ENCODE measurements at places on chromosomes 2 and 18. TPM values are rescaled to one million over a fixed set of nuclear protein-coding genes. Genes with fewer than 3 reads are reported as not detected.

GRCh38 chr2:146826388-146826787 is 1018.4 kb upstream of the ACVR2A start:
- no peaks in the 10 kb centered on the region for H3K27me3 ChIP-seq
- H3K27ac ChIP-seq, result no peak overlapping the region

- no peaks in the 10 kb centered on the region for H3K27me3 ChIP-seq
- no peak overlapping the region for H3K27ac ChIP-seq
- no peaks in the 10 kb centered on the region for H3K36me3 ChIP-seq
- no peak for DNase-seq
Observed at GRCh38 chr18:32761231-32761630, 11.6 kb downstream of the KLHL14 start.

Gene CSRNP3
- total RNA-seq, result 0.46 TPM

DNA sequence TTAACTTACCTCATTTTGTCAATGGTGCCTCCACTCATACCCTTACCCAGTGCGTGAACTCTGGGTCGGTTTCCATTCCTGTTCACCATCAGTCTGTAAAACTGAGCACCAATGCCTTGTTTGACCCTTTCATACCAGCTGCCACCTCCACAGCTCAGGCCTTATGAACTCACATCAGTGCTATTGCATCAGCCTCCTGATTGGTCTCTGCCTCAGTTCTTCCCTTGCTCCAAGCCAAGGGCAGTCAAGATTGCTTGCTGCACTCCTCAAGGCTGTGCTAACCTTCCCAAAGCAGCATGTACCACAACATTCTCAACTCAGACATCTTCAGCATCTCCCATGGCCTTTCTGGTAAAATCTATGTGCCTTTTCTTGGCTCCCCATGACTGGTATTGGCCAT is 9.3 kb downstream of the CD28 start:
- no peaks in the 10 kb centered on the region for H3K27me3 ChIP-seq
- H3K36me3 ChIP-seq, result no peaks in the 10 kb centered on the region

DNA sequence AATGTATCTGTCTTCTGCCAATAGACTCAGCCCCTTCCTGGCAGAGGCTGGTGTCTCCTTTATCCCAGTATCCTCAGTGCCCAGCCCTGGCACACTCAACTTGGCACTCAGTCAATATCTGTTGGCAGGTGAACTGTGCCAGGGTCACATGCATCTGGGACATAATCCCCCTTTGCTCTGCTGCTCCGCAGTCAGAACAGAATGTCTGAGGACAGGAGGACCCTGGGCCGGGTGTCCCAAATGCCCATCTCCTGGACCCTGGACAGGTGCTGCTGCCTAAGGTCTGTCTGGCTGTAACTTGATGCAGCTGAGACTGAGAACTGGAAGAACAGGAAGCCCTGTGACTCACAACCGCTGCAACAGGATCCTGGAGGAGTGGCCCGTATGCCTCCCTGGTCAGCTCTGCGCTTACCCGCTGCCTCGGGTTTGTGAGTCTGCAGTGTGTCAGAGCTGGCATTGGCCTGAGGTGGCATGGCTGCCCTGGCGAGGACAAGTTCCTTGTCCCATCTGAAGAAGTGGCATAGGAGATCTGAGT is 11.4 kb downstream of the HK2 start:
- DNase-seq, result peak; percentile 97
- no peaks in the 10 kb centered on the region for H3K36me3 ChIP-seq
- H3K27ac ChIP-seq, result peak overlapping the region; percentile 82
- H3K4me1 ChIP-seq, result peaks cover 46% of the 10 kb centered on the region
- H3K27me3 ChIP-seq, result no peaks in the 10 kb centered on the region

GRCh38 chr2:16745466-16745865 is 79.8 kb upstream of the CYRIA start:
- H3K4me3 ChIP-seq, result no peak overlapping the region
- no peak for DNase-seq
- no peaks in the 10 kb centered on the region for H3K36me3 ChIP-seq
- no peaks in the 10 kb centered on the region for H3K4me1 ChIP-seq
- H3K27ac ChIP-seq, result no peak overlapping the region

DNA sequence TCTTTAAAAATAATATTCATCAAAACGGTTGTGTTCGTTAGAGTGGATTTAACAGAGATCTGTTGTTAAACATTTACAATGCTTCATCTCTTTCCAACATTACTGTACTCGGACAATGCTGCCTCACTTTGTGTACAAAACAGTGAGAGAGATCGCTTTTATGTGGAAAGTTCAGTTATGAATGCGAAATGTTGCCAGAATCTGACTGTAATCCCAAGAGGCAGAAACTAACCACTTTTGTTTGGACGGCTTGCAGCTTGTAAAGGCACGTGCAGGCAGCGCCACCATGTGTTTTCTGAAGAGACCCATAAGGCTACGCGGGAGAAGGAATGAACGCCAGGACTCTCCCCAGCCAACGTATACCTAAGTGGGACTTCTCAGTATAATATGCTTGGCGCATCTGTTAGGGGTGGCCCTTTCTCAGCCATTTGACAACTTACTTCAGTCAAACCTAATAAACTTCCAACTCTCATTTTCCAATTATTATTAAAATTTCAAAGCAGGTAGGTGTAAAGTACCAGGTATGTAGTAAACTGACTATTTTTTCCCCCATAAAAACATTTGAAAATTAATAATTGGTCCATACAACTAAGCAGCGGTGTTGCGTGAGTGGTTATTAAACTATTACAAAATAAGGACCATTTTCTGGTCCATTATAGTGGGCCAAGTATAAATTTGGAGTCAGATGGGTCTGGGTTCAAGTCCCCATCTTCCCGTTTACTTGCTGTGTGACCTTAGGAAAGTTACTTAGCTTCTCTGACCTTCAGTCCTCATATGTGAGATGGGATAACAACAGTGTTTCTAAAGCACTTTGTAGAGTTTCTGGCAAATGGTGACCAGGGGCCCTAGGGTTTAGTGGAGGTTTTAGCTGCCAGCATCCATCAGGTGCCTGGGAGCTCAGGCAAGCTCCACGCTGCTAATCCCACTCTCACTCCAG is 5.6 kb upstream of the NAPG start:
- H3K4me3 ChIP-seq, result no peak overlapping the region
- DNase-seq, result peak; percentile 25
- H3K27me3 ChIP-seq, result no peaks in the 10 kb centered on the region
- peaks cover 22% of the 10 kb centered on the region for H3K4me1 ChIP-seq
- H3K27ac ChIP-seq, result no peak overlapping the region
- no peaks in the 10 kb centered on the region for H3K36me3 ChIP-seq
